ENCODE measurements at places on chromosomes 16 and 17.

DNA sequence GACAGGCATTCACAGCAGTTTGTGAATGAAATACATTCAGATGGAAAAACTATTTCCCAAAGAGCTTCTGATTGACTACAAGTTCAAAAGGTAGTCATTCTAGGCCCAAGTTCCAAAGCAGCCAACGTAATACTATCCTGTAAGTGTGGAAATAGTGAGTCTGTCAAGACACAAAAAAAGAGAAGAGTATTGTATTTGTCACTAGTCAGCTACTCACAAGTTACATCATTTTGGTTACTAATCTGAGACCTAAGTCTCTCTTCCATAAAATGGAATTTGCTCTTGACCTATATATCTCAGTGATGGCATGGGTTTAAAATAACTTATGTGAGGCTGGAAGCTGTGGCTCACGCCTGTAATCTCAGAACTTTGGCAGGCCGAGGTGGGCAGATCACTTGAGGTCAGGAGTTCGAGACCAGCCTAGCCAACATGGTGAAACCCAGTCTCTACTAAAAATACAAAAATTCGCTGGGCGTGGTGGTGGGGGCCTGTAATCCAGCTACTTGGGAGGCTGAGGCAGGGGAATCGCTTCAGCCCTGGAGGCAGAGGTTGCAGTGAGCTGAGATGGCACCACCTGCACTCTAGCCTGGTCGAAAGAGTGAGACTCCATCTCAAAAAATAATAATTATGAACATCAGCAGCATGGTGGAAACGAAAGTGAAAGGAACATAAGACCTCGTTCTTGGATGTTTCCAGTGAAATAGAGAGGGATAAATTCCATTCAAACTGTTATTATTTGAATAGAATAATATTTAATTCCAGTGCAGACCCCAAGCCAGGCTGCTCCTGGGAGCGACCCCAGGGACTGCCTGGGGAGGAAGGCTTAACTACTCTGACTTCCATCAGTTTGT is 2.9 kb downstream of the CMC2 start:
- no peak for DNase-seq

GRCh38 chr17:69597898-69598692 is 183.6 kb downstream of the MAP2K6 start:
- no peak for DNase-seq

GRCh38 chr16:21950782-21951521 is 2.2 kb upstream of the UQCRC2 start:
- DNase-seq, result no peak

- no peak for DNase-seq
These were observed 70.3 kb downstream of the CREBBP start for GRCh38 chr16:3810198-3810664.

GRCh38 chr17:37818689-37819088 is 73.8 kb upstream of the HNF1B start:
- no peak for DNase-seq

DNA sequence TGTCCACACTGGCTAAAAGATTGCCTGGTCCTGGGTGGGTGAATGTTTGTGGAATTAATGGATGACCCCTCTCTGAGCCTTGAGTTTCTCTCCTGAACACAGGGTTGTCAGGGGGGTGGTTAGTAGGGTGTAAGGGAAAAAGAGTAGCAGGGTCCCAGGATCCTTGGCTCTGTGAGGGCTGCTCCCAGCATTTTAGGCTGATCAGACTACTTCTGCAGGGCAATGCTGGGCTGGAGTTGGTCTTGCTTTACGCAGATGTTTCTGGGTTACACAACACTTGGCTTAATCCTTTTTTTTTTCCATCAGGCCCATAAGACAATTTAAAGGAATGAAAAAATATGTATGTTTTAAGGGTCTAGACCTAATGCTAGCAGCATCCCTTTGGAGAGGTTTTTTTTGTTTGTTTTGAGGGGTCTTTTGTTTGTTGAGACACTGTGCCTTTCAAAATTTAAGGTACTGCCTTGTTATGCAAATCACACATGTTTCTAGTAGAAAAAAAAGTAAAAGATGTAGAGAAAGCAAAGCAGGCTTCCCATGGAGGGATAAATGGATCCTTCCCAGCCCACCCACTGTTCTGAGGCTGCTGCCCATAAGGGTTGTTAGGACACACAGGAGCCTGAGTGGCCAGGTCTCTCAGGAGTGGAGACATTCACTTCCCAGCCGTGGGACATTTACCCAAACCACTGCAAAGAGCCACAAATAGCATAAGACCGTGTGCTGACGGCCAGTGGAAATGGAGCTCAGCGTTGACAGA is 225.6 kb upstream of the HSBP1 start:
- no peak for DNase-seq

DNA sequence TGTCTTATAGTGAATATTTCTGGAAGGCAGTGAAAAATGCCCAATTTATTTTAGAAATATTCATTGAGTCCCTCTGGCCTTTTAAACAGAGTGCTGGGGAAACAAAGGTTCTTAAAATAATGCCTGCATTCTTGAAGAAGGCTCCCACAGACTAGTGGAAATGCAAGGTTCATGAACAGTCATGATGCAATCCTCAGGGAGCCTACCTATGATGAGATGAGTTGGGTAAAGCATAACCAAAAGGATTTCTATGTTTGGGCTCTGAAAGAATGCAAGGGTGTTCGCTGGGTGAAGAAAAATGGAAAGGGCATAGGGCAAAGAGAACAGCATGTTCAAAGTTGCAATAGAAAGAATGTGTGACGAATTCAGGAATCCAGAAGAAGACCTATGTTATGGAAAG is 214.5 kb upstream of the MAF start:
- DNase-seq, result no peak

DNA sequence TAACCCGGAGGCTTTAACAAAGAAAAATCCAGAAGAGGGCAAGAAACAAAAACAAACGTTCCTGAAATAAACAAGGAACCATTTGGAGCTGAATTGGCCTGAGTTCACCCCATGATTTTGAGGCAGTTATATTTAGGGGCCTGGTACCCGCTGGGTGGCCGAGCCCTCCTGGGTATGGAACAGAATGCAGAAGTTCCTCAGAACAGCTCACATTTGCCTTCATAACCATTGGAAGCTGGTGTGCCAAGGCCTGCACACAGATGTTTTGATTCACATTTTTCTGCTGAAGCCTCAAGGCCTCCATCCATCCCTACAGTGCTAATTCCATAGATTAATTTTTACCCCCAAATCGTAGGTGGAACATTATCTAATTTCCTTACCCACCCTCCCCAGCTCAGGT is 3.3 kb upstream of the ZFHX3 start:
- no peak for DNase-seq

- DNase-seq, result no peak
These were observed 47.2 kb upstream of the GSE1 start for GRCh38 chr16:85565801-85566526.

Measured in H9 (cell line).